Kidney (tissue), 22 donors: ENCODE measurements at places on chromosomes 6 and 20.

DNA sequence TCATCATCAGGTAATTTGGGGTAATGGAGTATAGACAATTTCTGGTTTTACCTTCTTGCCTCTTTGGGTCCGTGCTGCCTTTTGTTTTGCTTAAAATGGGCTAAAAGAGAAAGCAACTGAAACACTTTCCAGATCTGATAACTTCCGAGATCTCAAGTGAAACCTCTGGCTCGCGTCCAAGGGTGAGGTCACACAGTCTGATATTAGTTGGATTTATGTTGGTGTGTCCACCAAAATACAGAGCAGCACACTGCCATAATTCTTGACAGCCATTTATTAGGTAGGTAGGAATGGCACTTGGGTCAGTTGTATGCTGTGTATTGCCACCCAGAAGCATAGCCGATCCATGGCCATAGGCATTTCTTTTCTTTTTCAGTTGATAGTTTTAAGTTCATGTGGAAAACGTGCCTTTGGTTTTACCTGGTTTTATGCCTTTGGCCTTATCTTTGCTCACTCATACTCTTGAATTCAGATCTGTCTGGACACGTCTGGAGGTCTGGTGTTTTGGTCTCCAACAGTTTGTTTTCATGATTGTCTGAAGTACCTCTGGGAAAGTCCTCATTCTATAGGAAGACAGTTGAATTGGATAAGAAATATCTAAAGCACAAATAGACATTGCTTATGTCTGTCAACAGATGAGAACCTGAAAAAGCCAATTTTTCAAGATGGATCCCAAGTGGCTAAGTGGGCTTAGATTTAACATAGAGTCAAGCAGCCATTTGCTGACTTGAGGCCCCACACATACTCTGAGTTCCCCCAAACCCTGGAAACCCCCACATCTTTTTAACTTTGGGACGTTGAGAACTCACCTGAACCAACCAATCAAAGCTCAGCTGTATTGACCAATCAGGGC lies 320.8 kb downstream of the SOX4 start:
- peak; percentile 90 for DNase-seq

DNA sequence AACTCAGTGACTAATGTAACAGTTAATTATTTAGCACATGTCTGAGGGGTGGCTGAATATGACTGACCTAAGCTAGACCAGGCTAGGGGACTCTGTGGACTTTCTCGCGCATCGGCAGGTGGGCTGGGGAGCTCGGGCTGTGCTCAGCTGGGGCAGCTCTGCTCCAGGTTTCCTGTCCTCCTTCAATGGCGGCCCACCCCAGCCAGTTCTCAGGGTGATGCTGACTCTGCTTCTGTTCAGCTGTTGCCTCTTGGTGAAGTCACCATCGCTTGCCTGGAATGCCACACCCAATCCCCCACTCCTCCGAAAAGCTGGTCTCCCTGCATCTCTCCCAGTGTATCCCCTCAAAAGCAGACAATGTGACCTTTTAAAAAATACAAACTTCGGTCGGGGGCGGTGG lies 20.0 kb downstream of the PPP1R3G start:
- DNase-seq: no peak

- DNase-seq: no peak
These were observed 89.9 kb downstream of the PSMB1 start for GRCh38 chr6:170463101-170463721.

DNA sequence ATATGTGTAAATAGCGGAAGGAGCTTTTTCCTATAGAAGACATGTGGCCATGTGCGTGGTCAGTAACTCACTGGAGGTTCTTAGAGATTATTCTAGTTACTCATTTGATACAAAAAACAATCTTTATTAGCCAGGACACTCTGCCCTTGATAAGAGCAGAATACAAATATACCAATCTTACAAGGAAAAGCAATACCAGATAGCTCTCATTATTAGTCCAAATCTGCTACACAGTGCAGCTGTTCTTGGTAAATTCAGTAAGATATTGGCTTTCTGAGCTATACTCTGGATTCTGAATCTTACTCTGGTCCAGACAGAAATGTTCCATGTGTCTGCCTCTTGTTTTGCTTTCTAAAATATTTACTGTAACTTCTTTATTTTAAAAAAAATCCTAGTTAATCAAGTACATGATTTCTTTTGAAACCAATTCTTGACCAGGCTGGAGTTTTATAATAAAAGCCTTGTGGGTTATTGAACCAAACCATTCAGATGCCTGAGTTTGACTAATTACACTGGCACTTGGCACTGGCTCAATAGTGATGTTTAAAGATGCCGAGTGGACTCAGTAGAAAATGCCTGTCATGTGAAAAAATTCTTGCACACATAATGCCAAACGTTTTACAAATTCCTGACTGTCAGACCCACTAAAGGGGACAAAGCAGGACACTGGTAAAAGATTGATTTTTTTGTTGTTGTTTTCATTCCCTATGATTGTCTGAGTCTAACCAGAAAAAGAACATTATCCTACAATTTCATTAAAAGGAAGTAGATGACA lies 242.8 kb upstream of the TCF21 start:
- DNase-seq: no peak

- no peak for DNase-seq
These were observed 148.6 kb upstream of the ZFP64 start for GRCh38 chr20:52340036-52340634.

DNA sequence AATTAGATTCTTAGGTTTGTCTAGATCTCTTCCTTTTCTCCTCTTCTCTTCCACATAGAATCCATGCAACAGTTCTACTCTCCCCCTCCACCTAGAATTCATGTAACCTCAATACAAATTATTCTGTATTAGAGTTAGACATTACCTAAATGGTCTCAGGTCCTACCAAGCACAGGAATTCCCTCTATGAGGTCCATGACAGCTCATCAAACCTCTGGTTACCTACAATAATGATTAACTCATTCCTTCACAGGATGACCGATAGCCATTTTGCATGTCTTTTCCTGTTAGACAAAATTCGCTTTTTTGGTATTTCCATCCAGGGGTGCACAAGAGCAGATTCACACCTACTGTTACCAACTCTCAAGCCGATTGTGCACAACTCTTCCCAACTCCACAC lies 27.4 kb upstream of the BMP2 start:
- DNase-seq: no peak

DNA sequence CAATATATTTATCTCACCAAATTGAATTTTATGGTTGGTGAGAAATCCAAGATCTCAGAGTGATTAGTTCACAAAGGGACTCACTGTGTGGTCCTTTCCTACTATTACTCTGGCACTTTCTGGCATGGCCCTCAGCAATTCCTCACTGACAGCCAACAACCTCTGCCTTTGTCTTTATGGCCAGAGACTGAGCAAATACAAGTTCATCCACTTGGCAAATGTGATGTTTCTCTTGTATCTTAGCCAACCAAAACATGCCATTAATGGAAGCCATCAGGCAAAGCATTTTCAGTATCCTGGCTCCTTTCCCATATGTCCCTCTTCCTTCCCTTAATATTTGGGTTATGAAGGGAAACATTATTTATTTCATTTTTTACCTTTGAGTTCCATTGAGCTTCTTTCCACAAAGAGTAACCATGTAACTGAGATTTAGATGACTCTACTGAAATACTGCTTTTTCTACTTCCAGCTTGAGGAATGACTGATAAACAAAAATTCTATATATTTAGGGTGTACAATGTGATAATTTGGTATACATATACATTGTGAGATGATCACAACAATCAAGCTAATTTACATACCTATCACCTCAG lies 30.8 kb upstream of the SMLR1 start:
- peak; percentile 17 for DNase-seq

- DNase-seq: no peak
These were observed 44.6 kb upstream of the PXDC1 start for GRCh38 chr6:3795836-3796718.

DNA sequence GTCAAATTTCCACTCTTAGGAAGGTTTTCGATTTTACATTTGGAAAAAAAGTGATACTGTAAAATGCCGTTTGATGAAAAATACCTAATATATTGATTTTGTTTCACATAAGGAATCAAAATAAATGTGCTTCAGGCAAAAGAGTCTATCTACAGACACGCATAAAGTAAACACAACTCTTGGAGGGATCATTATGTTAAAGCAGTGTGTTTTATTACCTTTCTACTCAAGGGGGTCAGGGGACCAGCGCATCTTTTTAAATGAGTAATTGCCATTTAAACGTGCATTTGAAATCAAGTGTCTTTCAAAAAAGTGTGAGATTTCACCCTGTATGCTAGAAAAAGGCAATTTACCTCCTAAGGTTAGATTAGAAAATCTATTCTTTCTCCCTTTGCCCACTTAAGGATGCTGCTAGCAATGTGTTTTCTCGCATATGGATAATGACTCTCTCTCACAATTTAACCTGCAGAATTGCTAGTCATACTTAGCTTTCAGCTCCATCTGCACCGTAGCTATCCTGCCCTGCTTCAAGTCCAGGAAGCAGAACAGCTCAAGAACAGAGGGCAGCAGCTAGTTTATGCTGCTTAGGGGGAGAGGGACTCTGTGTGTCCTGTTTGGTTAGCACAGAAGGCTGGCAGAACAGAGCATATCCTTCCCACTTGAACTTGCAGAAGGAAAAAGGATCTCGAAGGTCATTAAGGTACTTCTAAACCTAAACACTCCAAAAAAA lies 35.0 kb downstream of the NKAIN2 start:
- DNase-seq: no peak

DNA sequence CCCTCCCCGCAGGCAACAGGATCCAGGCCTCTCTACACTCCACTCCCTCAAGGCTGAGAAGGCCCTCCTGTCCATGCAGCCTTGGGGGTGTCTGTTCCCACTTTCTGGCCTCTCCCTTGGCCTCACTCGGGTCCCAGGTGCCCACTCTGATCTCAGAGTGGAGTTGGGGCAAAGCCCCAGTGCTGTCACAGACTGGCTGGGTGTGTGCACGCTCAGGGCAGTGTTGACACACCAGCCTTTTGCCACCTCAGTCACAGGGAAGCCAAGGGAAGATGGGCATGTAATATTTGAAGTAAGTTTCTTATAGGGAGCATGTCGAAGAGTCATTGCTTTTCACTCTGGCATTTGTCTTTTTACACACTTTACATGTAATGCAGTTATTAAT lies 44.9 kb downstream of the HLA-DRA start:
- DNase-seq: peak; percentile 49

GRCh38 chr6:761997-762396 lies 69.1 kb upstream of the EXOC2 start:
- no peak for DNase-seq

- DNase-seq: no peak
These were observed 10.1 kb upstream of the BAG2 start for GRCh38 chr6:57162028-57162427.

DNA sequence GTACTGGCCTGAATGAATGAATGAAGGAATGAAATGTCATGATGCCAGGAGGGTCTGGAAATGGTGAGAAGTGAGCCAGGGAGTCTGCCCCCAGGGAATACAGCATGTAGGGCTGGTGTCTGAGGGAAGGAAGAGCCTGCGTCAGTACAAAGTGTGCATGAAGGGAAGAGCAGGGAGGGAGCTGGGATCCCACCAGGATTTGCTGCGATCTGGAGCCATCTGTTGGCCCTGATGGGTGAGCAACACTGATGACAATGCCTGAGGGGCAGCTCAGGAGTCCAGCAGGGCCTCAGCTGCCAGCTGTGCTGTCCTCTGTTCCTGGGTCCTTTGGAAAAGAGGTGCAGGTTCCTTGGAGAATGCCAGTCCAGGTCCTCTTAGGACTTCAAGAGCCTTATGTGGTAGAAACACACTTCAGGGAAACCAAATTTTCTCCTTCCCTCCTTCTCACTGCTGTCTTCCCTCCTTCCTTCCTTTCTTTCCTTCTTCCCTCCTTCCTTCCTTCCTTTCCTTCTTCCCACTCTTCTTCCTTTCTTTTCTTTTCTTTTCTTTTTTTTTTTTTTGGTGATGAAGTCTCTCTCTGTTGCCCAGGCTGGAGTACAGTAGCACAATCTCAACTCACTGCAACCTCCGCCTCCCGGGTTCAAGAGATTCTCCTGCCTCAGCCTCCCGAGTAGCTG lies 11.5 kb downstream of the BPI start:
- no peak for DNase-seq

DNA sequence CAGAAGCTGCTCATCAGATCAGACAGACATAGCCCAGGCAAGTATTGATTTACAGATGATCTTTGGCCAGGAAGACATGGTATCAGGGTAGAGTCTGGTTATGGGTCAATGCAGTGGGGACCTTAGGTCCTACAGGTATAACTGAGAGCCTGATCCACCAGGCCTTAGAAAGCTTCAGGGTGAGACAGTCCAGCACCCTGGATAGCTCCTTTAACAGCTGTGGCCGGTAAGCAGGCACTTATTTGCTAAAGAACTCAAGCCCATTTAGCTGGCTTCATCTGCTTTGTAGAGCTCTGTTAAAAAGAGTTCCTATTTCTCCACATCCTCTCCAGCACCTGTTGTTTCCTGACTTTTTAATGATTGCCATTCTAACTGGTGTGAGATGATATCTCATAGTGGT lies 39.6 kb downstream of the ESR1 start:
- DNase-seq: peak; percentile 48

GRCh38 chr6:97775012-97775411 lies 492.0 kb upstream of the MMS22L start:
- no peak for DNase-seq

GRCh38 chr20:20299904-20300303 lies 68.0 kb upstream of the INSM1 start:
- DNase-seq: no peak

DNA sequence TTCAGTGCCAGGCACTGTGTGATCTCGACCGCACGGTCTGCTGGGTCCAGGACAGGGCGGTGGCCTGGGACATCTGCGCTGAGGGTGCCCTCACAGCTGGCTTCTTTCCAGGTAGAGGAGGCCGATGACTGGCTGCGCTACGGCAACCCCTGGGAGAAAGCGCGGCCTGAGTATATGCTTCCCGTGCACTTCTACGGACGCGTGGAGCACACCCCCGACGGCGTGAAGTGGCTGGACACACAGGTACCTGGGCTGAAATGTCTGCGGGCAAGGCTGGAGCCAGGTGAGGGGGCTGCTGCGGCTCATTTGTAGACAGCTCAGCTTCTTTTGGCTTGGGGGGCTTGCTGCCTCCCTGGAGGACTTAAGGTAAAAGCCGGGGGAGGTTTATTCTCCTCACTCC lies 26.6 kb downstream of the PYGB start:
- no peak for DNase-seq
